Fibroblast of skin of right biceps (primary cell): ENCODE measurements at places on chromosomes 3 and 15.

- no peak for DNase-seq
These were observed 74.8 kb downstream of the NR1I2 start for GRCh38 chr3:119856695-119857094.

DNA sequence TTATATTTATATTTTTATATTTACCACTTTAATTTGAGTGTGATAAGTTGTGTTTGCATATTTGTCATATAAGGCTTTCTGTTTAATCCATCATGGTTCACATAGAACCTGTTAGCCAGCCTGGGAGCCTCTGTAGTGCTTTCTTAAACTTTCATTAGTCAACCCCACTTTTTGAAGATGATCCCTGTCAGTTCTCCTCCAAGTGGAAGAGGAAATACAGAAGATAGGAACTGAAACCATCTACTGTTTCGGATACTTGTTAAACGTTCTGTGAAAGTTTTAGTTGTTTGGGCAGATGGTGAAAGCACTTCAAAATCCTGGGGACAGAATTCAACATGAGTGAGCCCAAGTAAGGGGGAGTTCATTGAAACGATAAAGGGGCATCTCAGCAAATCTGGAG lies 4.6 kb upstream of the SAMMSON start:
- DNase-seq = no peak

GRCh38 chr3:115503394-115503793 lies 119.9 kb upstream of the GAP43 start:
- DNase-seq = no peak

DNA sequence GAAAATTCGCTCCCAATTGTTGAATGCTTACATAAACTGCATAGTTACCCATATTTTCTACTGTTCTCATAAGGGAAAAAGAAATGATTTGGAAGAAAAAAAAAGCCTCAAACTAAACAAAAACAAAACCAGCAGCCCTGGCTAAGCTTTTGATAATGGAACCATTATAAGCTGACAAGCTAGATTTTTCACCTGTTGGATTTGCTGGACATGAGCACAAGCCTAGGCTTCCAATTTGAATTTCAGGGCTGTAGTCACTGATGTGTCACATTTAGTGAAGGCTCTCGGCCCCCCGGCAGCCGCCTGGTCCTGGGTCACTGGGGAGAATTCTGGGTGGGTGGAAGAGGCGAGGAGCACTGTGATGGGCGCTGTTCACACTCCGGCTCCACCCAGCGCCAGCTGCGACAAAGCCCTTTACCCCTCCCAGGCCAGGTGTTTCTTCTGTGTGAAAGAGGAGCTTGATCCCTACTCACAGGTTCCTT lies 4.6 kb downstream of the FBXL22 start:
- DNase-seq = no peak

GRCh38 chr3:50620820-50621219 lies 3.9 kb downstream of the MAPKAPK3 start:
- DNase-seq = no peak

DNA sequence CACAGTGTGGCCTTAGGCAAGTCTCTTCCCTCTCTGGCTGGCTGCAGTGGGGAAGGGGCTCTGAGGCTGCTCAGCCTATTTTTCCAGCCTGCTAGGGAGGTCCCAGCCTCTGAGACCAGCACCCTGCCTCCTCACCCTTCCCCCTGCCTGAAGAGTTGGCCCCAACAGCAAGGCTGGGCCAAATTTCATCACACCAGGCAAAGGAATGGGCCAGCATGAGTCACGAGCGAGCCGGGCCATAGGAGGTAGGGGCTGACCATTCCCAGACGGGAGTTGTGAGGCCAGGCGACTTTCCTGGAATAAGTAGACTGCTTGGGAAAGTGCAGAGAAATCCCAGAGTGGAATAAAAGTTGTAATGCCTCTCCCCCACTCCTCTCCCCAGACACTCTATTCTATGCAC lies 5.7 kb upstream of the FBLN2 start:
- DNase-seq = peak; percentile 94

- no peak for DNase-seq
These were observed 1.0 kb upstream of the P2RY13 start for GRCh38 chr3:151330379-151330778.

DNA sequence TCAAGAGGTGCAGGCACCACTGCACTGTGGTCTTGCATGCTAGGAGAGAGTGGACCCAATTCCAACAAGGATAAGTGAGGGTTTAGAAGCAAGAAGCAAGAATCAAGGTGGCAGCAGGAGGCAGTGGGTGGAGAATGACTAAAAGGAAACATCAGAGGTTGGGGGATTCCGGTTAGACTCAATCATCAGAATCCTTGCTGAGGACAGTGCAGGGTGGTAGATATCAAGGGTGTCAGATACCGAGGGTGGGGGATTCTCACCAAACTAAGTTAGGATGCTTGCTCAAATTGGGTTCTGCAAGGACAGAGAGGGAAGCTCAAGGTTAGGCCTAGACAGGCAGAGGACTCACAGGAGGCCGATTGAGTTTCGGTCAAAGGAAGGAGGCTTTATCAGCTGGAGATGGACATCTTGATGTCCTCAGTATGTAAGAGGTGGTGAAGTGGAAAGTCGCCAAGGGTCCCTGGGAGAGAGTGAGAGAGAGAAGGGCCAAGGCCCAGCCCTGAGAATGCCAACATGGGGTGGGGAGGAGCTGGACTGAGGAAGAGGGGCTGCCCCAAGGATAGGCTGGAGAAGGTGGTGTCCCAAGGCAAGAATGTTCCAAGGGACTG lies 102.2 kb downstream of the ARNT2 start:
- DNase-seq = no peak

DNA sequence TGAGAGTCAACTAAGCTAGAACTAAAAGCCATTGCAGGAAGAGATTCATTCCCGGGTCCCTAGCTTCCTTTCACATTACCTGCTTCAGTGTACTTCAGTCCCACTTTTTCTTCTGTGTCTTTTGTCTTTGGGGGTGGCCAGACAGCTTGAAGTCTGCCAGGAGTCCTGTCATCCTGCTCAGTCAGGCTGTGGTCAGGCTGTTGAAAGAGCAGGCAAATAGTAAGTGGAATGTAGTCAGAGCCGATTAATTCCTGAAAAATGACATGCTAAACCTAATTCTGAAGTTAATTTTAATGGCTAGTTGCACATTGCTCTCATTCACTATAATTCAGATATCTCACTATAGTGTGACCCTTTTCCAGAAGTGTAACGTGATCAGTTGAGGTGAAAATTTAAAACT lies 129.6 kb downstream of the FMN1 start:
- DNase-seq = peak; percentile 88
